Progenitor cell of endocrine pancreas (in vitro differentiated cells): ENCODE measurements at places on chromosomes 3 and 15.

GRCh38 chr15:28950916-28951315 is 65.1 kb downstream of the APBA2 start:
- no peak for DNase-seq

DNA sequence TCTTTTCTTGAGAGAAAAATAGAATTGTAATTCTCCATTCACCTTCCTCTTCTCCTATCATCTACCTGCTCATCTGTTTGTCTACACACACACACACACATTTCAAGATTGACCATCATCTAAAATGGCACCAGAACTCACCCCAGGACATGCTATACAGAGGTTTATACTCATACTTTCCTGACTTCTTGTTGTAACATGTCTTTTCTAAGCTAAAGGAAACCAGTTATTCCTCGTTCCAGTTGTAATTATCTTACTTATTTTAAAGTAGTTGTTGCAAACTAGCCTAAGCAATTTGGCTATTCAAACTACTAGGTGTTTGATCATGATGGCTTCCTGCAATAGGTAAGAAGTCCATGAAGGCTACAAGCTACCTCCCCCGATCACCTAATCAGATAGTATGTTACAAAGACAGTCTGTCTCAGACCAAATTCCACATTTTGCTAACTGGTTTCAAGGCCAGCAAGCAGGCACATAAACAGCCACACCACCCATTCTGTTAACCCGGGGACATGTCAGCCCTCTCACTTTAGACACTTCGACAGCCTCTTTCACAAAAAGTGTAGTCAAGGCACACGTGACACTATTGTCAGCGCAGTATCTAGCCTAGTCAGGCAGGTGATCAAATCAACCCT is 189.7 kb downstream of the SHQ1 start:
- DNase-seq: no peak

DNA sequence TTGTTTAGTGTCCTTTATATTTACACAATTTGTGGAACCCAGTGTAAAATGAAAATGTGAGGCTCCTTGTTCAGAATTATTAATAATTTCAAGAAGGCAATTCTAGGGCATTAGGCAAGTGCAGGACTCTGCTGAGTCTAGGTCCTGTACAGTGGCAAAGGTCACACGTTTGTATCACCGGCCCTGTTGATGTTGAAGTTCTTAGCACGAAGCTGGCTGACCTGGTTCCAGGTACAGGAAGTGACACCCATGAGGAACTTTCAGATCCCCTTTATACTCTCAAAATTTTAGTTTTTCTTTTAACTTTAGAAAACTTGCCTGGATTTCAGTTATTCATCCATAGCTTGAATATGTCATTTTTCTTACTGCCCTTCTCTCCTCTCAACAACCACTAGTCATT is 349.4 kb downstream of the CNTN6 start:
- DNase-seq: no peak

DNA sequence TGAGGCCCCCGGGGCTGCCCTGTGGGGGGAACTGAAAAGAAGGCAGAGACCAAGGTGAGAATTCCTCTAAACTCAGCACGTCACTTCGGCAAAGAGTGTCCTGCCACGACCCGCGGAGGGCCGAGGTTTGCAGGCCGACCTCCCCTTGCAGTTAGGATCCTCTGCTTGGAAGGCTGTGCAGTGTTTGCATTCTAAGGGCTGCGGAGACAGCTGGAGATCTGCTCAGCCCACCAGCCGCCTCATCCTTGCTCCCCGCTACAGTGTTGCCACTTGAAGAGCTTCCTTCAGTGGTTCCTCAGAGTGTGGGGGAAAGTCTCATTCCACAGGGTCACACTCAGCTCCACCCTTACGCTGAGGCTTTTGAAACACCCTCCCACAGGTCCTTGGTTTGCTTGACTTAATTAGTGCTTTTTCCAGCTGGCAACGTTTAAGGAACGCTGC is 10.8 kb downstream of the SLC51A start:
- DNase-seq: no peak

DNA sequence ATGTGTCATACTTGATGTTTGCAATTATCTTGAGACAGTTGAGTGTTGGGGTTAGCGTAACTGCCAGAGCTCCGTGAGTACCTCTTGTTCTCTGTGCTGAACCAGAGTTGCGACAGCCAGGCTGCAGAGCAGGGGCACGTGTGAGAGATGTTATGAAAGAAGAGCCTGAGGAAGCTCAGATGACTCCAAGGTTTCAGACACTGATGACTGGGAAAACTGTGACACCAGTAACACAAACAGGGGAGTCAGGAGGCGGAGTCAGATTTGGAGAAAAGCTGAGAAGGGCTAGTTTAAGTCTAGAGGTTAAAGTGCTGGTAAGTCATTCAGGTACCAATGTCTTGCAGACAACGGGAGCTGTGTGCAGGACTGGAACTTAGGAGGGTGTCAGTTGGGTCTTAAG is 45.0 kb downstream of the BLM start:
- no peak for DNase-seq

DNA sequence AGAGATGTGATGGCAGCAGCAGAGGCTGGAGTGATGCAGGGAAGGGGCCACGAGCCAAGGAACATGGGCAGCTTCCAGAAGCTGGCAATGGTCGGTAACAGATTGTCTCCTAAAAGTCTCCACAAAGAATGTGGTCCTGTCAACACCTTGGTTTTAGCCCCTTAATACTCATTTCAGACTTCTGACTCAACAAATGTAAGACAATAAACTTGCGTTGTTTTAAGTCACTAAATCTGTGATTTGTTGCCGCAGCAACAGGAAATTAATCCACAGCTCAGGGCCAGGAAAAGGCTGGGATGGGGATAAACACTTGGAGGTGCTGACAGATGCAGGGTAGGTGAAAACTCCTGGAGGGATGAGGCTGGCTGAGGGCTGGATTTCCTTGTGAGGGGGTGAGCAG is 69.9 kb downstream of the OXNAD1 start:
- DNase-seq: no peak

DNA sequence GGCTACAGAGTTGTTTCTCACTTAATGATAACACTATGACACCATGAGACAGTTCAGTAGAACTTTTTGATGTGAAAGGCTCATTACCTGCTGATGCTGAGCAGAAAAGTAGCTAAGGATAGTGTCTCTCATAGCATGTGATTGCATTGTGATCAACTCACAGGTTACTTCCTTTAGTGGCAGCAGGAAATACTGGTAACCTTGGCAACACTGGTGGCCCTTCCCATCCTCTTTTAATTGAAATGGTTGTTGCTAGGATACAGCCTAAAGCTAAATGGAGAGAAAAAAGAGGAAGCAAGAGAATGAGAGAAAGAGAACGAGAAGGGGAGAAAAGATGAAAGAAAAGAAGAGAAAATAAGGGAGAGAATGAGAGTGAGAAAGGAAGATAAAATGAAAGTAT is 204.7 kb upstream of the GAP43 start:
- DNase-seq: no peak

DNA sequence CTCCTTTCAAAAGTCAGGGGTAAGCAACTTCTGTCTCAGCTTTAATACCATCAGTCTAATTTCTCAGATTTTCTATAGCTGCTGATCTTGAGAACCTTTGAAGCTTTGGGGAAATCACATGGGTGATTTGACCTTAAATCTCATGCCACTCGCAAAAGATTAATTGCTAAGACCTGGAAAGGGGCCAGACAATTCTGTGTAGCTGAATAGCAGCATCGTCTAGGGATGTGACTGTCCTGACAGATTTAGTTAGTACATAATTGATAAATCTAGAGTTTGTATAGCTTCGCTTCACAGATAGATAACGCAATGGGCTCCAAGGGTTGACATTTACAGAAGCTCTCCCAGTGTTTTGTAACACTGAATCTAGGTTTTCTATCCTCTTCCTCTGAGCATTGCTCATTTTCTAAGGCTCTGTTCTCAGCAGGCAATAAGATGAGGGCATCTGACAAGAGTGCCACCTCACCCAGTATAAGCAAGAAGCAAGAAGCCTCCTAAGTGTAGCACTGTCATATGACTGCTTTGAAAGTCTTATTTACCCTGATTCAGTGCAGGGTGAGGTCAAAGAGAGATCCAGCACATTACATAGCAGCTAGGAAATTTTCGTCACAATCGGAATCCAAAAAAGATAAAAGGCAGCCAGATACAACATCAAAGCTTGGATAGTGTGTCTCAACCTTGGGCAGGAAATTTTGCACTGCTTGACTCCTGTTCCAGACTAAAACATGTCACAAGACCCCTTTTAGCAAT is 47.7 kb upstream of the DUT start:
- DNase-seq: no peak

- no peak for DNase-seq
Observed at GRCh38 chr15:66847565-66847991, 145.5 kb downstream of the SMAD6 start.

- DNase-seq: no peak
Observed at GRCh38 chr15:83504365-83504764, 57.2 kb downstream of the SH3GL3 start.

DNA sequence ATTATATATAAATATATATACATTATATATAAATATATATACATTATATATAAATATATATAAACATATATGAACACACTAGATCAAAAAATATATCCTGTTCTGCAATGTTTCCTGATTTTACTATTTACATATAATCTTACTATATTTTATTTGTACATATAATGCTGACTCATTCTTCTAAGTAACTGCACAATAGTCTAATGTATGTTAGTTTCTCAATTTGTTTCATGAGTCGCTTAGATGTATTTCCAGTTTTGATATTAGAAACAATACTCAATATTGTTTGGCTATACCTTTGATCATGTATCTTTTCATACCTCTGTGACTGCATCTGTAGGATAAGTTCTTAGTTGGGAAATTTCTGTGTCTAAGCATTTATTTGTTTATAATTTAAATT is 669.9 kb upstream of the CCDC54 start:
- DNase-seq: no peak

DNA sequence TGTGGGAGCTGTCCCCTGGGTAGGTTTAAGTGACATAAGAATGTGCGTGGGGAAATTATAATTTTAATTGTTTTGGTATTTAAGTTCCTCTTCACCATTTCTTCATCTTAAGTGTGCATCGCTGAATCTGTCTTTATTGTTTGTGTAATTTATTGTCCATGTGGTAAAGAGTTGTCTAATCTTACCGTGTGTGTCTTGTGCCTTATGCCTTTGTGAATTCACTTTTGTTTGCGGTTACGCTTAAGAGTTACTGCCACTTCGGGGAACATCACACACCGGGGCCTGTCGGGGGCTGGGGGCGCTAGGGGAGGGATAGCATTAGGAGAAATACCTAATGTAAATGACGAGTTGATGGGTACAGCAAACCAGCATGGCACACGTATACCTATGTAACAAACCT is 767 bp downstream of the WDR48 start:
- no peak for DNase-seq

DNA sequence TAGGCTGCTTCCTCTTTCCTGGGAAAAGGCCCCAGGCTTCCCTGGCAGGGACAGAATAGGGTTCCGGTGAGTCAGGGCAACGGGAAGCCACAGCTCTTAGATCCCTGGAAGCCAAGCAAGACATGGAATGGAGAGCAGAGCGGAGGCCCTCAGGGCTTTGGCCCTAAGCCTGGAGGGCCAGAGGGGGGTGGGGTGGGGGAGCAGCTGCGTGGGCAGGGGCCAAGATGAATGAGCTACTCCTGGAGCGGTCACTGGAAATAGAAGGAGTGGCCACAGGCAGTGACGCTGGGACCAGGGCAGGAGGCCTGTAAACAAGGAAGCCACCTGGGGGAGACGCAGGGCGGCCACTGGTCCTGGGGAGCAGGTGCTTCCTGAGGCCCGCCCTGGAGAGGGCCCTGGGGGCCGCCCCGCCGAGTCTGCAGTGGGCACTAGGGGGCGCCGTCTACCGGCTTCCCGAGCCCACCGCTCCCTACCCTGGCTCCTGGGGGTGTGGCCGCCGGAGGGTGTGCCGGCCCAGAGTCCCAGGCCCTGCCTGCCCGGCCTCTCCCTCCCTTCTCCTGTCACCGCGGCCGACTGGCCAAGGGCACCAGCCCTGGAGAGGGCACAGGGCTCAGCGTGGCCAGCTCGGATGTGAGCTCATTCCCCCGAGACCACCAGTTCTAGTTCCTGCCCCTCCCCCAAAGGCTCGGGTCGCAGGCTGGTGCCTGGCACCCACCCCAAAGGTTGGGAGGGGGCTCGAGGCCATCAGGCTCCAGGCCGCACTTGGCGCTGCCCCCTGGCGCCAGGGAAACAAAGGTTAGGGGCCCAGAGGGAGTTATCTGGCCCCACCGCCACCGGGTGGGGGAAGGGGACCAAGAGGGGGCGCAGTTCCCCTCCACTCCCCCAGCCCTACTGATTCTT is 12.1 kb downstream of the VPS18 start:
- DNase-seq: peak; percentile 89

DNA sequence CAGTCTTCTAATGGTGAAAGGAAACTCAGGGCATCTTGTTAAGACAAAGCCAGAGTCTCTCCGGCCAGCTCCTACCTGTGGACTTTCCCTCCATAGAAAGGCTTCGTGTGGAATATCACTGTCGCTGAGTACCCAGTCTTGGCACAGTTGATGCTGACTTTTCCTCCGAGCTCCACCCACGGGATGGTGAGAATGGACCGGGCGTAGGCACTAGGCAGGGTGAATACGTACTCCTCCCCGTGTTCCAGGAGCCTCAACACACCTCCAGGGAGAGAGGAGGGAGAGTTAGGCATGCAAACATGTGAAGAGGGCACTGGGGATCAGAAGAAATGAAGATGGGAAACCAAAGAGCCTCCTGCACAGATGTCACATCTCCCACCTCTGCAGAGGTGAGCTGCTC is 138.0 kb downstream of the STT3B start:
- DNase-seq: no peak

DNA sequence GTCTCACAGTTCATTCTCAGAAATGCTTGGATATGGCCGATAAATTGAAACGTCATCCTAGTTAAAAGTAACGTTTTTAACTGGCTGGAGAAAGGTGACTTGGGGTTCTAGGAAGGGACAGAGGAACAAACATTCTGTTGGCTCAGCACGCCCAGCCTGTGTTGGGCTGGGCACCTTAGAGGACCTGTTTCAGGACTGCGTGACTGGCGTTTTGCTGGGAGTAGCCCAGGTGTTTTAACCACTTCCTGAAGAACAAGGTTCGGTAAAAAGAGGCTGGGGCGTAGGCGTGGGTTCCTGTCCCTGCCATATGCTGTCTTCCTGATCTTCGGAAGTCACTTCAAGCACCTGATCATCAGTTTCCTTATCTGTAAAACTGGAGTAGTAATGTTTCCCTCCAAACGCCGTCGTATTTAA is 1.1 kb upstream of the TLNRD1 start:
- DNase-seq: no peak

DNA sequence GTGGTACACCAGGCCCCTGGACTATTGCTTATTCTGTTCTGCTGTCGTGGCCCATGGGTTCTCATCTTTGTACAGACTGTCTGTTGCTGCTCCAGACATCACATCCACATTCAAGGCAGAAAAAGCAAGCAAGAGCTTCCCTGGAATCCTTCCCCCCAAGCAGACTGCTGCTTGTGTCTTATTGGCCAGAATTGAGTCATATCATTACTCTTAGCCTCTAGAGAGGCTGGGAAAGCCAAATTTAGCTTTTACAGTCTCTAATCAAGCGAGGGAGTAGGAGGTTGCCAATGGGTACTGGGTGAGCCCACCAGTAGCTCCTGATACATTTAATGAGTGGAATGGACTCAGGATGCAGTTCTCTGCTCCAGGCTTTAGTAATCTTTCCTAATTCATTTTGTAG is 39.4 kb downstream of the RAB6B start:
- DNase-seq: no peak

- DNase-seq: no peak
Observed at GRCh38 chr3:130473416-130473815, 43.6 kb upstream of the COL6A6 start.

GRCh38 chr15:52651868-52652267 is 27.3 kb downstream of the ATOSA start:
- DNase-seq: peak; percentile 11
